ENCODE measurements at places on chromosomes 11 and 22. TPM values are rescaled to one million over a fixed set of nuclear protein-coding genes. Genes with fewer than 3 reads are reported as not detected.

DNA sequence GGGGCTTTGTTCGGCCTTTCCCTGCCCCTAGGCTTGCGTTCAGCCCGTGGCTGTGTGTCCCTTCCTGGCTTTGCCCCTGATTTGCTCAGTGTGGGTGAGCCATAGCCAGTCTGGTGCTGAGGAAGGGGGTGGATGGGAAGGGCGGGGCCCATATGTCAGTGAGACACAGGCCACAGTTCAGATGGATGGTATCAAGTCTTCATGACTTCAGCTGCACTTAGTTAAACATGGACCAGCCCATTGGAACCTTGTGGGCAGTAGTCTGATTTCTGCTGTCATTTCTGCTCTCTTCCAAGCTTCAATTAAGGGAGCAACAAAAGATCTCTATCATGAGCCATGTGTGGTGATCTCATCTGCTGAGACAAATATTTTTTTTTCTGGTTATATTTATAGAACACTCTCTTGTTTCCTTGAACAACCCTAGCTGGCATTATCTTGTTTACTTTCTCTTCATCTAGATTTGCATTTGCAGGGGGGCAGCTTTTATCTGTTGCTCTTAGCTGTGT lies 21.6 kb upstream of the PEX26 start:
- H3K36me3 ChIP-seq, result no peaks in the 10 kb centered on the region
- H3K27me3 ChIP-seq, result no peaks in the 10 kb centered on the region
- DNase-seq, result no peak
- no peak overlapping the region for H3K4me3 ChIP-seq

GRCh38 chr11:12503039-12503484 lies 125.7 kb downstream of the PARVA start:
- H3K36me3 ChIP-seq, result no peaks in the 10 kb centered on the region
- H3K4me3 ChIP-seq, result no peak overlapping the region
- no peaks in the 10 kb centered on the region for H3K27me3 ChIP-seq
- peak overlapping the region; percentile 16 for H3K27ac ChIP-seq
- no peak for DNase-seq

DNA sequence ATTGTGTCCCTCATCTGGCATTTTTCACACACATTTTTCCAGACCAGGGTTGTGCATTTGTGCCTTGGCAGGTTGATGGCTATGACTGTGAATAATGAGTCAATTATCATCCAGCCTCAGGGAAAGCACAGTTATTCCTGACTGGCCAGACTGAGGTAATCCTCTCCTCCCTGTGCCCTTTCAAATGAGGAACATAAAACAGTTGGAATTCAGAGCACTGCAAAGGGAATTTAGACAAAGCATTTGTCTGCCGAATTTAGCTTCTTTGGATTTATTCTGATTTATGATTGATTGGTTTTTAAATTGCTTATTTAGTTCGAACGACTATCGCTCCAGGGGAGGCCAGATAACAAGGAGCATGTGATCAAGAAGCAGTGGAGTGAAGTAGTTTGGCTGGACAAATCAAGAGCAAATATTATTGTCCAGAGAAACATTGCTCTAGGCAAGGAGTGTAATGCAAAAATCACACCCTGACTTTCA lies 30.8 kb upstream of the RAG2 start:
- H3K27ac ChIP-seq, result no peak overlapping the region
- no peaks in the 10 kb centered on the region for H3K4me1 ChIP-seq
- no peaks in the 10 kb centered on the region for H3K27me3 ChIP-seq
- no peaks in the 10 kb centered on the region for H3K36me3 ChIP-seq

DNA sequence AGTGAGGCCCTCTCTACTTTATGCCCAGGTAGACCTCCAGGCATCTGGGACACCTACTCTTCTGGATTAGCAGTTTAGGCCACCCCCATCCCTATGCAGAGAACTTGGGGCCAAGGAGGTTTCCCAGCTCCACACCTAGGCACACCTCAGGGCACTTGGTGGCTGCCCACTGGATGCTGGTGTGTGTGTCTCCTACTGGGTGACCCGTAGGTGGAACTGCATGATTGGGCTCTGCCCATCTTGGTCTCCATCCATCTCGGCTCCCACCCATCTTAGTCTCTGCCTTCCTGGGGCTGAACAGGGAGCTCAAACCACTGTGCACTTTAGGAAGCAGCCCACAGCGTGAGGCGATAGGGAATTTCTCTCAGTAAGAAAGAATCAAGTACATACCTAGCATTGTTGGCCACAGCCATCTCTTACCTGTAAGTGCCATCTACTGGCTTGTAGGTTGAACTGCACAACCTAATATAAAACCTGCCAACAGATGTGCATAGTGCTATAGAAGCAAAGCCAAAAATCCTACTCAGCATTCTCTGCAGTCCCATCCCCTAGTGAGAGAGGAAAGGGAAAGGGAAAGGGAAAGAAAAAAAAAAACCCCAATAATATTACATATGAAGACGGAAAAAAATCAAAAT lies 61.6 kb upstream of the PTPN5 start:
- no peak overlapping the region for H3K27ac ChIP-seq
- H3K36me3 ChIP-seq, result no peaks in the 10 kb centered on the region

GRCh38 chr11:10666556-10667520 lies 26.7 kb downstream of the IRAG1 start:
- no peak overlapping the region for H3K4me3 ChIP-seq
- no peaks in the 10 kb centered on the region for H3K36me3 ChIP-seq
- peaks cover 3% of the 10 kb centered on the region for H3K4me1 ChIP-seq
- H3K27me3 ChIP-seq, result no peaks in the 10 kb centered on the region
- no peak for DNase-seq

GRCh38 chr11:117610901-117611300 lies 186.1 kb downstream of the DSCAML1 start:
- H3K27ac ChIP-seq, result no peak overlapping the region
- no peaks in the 10 kb centered on the region for H3K4me1 ChIP-seq
- H3K27me3 ChIP-seq, result peaks cover 3% of the 10 kb centered on the region
- no peak overlapping the region for H3K4me3 ChIP-seq
- no peak for DNase-seq

GRCh38 chr11:105274631-105275030 lies 135.1 kb upstream of the CARD18 start:
- no peaks in the 10 kb centered on the region for H3K4me1 ChIP-seq
- no peak for DNase-seq
- no peaks in the 10 kb centered on the region for H3K27me3 ChIP-seq
- H3K36me3 ChIP-seq, result no peaks in the 10 kb centered on the region
- no peak overlapping the region for H3K27ac ChIP-seq
- H3K4me3 ChIP-seq, result no peak overlapping the region

GRCh38 chr11:113488931-113489351 lies 13.7 kb upstream of the DRD2 start:
- no peaks in the 10 kb centered on the region for H3K27me3 ChIP-seq
- no peak for DNase-seq
- no peaks in the 10 kb centered on the region for H3K36me3 ChIP-seq
- no peak overlapping the region for H3K4me3 ChIP-seq
- no peak overlapping the region for H3K27ac ChIP-seq

DNA sequence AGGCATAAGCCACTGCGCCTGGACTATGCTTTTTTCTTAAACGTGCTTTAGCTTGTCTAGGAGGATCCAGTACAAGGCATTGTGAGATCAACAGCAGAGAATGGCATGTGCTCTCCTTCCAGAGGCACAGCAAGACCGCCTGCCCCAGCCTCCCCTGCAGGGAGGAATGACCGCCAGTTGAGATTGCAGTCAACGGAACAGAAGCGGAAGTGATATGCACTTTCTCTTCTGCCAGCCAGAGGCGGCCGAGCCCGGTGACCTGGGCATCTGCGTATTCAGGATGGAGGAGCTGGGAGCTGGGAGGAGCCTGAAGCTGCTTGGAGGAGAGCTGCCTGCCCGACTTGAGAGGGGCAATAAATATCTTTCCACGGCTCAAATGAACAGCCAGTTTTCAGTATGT lies 243.0 kb downstream of the CTTN start:
- H3K4me1 ChIP-seq, result no peaks in the 10 kb centered on the region
- no peaks in the 10 kb centered on the region for H3K27me3 ChIP-seq
- no peaks in the 10 kb centered on the region for H3K36me3 ChIP-seq
- no peak overlapping the region for H3K27ac ChIP-seq

DNA sequence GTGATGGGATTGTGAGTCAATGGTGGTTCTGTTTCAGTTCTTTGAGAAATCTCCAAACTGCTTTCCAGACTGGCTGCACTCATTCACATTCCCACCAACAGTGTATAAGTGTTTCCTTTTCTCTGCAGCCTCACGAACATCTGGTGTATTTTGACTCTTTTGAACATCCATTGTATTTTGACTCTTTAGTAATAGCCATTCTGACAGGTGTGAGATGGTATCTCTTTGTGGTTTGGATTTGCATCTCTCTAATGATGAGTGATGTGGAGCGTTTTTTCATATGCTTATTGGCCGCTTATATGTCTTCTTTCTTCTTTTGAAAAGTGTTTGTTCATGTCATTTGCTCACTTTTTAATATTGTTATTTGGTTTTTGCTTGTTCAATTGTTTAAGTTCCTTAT lies 19.4 kb downstream of the NELL1 start:
- no peaks in the 10 kb centered on the region for H3K27me3 ChIP-seq
- H3K4me1 ChIP-seq, result no peaks in the 10 kb centered on the region
- no peak overlapping the region for H3K4me3 ChIP-seq
- H3K36me3 ChIP-seq, result no peaks in the 10 kb centered on the region
- DNase-seq, result no peak

- no peak overlapping the region for H3K4me3 ChIP-seq
- no peaks in the 10 kb centered on the region for H3K36me3 ChIP-seq
Measured at GRCh38 chr22:27383896-27384295, 417.7 kb downstream of the MN1 start.

- no peaks in the 10 kb centered on the region for H3K27me3 ChIP-seq
- no peaks in the 10 kb centered on the region for H3K36me3 ChIP-seq
- no peaks in the 10 kb centered on the region for H3K4me1 ChIP-seq
- no peak for DNase-seq
Measured at GRCh38 chr11:32232516-32232915, 141.6 kb downstream of the RCN1 start.

DNA sequence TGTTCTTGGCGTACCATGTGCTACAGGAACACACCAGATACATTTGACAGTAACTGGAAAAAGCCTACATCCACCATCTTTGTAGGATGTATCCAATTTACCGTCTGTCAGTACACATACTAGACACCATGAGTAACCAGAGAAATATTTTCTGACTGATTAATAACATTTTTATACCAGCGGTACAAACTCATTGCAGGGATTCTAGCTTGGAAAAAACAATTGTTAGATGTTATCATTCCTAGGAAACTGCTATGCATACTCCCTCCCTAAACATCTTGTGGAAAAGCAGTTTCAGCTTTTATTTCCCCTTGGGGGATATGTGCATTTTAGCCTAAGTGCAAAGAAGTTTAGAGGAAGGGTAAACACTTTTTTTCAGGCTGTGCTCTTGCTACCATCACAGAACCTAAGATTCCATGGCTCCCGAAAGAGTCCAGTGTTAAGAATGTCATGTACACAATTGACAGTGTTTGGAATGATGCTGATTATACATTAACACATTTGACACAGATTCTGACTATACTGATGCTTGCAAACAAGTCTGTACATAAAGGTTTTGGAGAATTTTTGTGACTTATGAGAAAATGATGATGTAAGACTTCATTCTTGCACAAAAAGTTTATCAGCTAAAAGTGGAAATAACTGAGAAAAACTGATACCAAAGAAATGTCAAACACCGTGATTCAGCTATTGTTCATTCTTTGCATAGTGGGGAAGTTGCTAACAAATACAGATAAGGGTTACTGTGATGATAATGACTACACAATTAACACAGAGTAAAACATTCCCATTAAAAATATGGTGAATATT lies 23.7 kb downstream of the NCF4 start:
- no peak overlapping the region for H3K4me3 ChIP-seq
- no peaks in the 10 kb centered on the region for H3K36me3 ChIP-seq
- no peaks in the 10 kb centered on the region for H3K4me1 ChIP-seq
- H3K27me3 ChIP-seq, result no peaks in the 10 kb centered on the region
- no peak overlapping the region for H3K27ac ChIP-seq
- DNase-seq, result no peak

DNA sequence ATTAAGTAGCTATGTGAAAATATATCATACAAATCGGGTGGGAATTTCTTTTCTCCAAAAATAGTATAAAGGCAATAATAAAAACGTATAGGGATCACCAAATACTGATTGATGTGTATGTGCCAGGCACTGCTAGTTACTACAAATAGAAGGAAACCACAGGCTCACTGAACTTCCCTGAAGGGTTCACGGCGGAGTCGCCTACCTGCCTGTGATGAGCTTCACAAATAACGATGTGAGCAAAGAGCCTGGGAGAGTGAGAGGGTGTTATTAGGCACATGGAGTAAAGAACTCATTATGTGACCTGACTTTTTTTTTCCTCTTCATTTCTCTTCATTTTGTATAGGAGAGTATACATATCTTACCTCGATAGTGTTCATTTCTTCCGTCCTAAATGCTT lies 36.0 kb upstream of the L3MBTL2 start:
- no peaks in the 10 kb centered on the region for H3K4me1 ChIP-seq
- no peak overlapping the region for H3K27ac ChIP-seq
- H3K27me3 ChIP-seq, result no peaks in the 10 kb centered on the region

- no peak for DNase-seq
- no peaks in the 10 kb centered on the region for H3K36me3 ChIP-seq
- H3K27me3 ChIP-seq, result peaks cover 5% of the 10 kb centered on the region
- H3K27ac ChIP-seq, result no peak overlapping the region
- H3K4me1 ChIP-seq, result no peaks in the 10 kb centered on the region
Measured at GRCh38 chr22:48098243-48098920, 1335.9 kb downstream of the TBC1D22A start.

DNA sequence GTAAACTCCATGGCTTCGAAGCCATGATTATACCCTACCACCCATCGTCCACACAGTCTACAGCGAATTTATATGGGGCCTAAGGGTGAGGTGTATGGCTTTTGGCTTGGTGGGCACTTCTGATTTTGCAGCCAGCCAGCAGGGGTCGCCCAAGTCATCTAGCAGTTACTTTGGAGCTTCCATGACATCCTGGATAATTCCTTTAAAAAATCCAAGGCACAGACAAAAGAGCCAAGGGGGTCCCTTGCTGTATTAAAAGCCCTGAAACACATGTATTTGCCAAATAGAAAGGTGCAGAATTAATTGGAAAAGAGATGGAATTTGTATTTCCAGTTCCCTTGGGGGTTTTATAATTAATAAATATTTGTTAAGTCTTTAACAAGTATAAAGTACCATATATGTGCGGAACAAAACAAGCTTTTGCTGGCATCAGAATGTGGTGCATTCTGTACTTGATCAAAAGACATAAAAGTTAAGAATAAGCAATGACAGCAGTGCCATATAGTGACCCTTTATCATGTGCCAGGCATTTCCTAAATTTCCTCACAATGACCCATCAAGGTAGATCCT lies 132.8 kb upstream of the PITPNB start:
- no peaks in the 10 kb centered on the region for H3K4me1 ChIP-seq
- no peaks in the 10 kb centered on the region for H3K36me3 ChIP-seq
- peak; percentile 44 for DNase-seq
- no peak overlapping the region for H3K4me3 ChIP-seq
- no peaks in the 10 kb centered on the region for H3K27me3 ChIP-seq
- no peak overlapping the region for H3K27ac ChIP-seq

- no peak overlapping the region for H3K27ac ChIP-seq
- DNase-seq, result no peak
- H3K36me3 ChIP-seq, result no peaks in the 10 kb centered on the region
- H3K27me3 ChIP-seq, result no peaks in the 10 kb centered on the region
Measured at GRCh38 chr11:74703211-74703610, 28.0 kb downstream of the CHRDL2 start.

- H3K36me3 ChIP-seq, result no peaks in the 10 kb centered on the region
- H3K4me1 ChIP-seq, result no peaks in the 10 kb centered on the region
- H3K27me3 ChIP-seq, result peaks cover 61% of the 10 kb centered on the region
- no peak overlapping the region for H3K4me3 ChIP-seq
- H3K27ac ChIP-seq, result no peak overlapping the region
Measured at GRCh38 chr11:128689591-128689947, 4.3 kb upstream of the FLI1 start.

The FREY1 gene
- total RNA-seq, result 0.59 TPM

The MOGAT2 gene
- total RNA-seq, result 4.1 TPM

The CNTF gene
- 0.74 TPM for total RNA-seq

The GGT5 gene
- 39.7 TPM for total RNA-seq

The CUL5 gene
- 28.1 TPM for total RNA-seq

The SPCS2 gene
- 76.9 TPM for total RNA-seq

The NF2 gene
- 32.3 TPM for total RNA-seq

The PUS3 gene
- 11.8 TPM for total RNA-seq

The MUC2 gene
- not detected for total RNA-seq

Data from prostate gland (tissue), 2 donors.